NCI-H2081 (cell line): ENCODE measurements at places on chromosomes 5 and 9.

DNA sequence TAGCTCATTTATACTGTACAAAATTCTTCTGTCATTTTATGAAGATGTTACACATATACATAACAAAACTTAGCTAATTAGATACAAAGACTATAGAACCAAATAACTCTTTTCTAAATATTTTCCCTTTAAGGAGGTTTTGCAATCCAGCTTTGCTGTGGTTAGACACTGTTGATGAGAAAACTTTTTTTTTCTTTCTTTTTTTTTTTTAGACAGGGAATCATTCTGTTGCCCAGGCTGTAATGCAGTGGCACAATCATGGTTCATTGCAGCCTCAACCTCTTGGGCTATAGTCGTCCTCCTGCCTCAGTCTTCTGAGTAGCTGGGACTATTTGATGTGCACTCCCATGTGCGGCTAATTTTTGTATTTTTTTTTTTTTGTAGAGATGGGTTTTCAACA is 38.5 kb upstream of the CDKN2B start:
- no peak for DNase-seq

- no peak for DNase-seq
Measured at GRCh38 chr9:131421691-131422090, 27.8 kb downstream of the PRRC2B start.

DNA sequence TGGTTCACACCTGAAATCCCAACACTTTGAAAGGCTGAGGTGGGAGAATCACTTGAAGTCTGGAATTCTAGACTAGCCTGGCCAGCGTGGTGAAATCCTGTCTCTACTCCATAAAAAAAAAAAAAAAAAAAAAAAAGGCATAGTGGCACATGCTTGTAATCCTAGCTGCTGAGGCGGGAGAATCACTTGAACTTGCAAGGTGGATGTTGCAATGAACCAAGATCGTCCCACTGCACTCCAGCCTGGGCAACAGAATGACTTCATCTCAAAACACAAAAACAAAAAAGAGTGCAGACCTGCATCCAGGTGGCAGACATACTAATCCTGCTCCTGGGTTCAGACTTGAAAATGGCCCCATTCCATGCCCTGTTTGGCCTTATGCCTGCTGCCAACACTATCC is 21.8 kb upstream of the ADAMTS19 start:
- DNase-seq: no peak

- DNase-seq: no peak
Measured at GRCh38 chr5:126462239-126463014, 39.2 kb downstream of the GRAMD2B start.

- no peak for DNase-seq
Measured at GRCh38 chr5:172093965-172094364, 87.5 kb upstream of the FBXW11 start.

DNA sequence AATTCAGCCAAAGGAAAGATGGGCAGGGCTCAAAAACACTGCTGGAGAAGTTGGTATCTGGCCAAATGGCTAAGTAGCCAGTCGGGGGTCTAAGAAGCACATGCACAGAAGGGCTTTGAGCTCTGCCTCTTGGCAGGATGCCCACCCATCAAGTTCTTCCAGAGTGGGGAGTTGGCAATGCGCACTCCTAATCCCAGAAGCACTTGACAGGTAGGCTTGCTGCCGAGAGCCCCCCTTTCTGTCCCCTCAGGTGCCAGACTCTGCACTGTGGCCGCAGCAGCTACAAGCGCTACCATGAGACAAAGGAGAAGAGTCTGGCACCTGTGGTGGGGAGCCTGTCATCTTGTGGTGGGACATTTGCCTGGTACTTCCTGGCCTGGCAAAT is 252.9 kb upstream of the SLC24A2 start:
- DNase-seq: peak; percentile 83

GRCh38 chr9:136713550-136713949 is 1.2 kb downstream of the DIPK1B start:
- peak; percentile 63 for DNase-seq

DNA sequence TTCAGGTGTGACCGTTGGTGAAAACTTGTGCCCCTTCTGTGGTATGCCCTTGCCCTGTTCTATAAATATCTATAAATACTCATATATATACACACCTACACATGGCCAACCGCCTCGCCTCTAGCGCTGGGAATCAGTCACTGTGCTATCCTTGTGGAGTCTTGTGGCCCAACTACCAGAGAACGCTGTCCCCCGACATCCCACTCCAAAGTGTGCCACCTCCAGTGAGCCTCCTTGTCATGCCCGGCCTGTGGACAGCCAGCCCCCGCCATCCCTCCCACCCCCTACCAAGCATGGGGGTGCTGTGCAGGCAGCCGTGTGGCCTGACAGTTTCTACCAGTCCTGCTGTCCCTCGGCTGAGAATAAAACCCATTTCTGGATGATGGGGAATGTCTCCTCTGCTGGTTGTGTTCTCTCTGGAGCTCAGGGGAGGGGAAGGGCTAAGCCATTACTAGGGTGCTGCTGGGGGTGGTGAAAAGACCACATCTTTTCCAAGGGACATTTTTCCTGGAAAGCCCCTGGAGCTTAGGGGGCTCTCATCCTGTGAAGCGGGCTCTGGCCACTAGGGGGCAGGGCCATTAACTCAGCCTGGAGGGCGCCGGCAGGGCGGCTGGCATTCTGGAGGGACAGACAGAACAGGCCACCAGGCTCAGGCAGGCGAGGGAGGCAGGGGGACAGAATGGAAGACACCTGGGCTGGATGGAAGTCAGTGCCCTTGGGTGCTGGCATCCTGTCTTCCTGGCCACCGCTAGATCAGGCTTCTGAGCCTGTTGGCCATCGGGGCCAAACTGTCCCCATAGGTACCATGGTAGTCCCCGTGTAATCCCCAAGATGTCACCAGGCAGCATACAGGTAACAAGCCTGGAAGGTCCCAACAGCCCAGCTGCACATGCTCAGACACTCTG is 20.7 kb downstream of the GOLGA2 start:
- peak; percentile 39 for DNase-seq

DNA sequence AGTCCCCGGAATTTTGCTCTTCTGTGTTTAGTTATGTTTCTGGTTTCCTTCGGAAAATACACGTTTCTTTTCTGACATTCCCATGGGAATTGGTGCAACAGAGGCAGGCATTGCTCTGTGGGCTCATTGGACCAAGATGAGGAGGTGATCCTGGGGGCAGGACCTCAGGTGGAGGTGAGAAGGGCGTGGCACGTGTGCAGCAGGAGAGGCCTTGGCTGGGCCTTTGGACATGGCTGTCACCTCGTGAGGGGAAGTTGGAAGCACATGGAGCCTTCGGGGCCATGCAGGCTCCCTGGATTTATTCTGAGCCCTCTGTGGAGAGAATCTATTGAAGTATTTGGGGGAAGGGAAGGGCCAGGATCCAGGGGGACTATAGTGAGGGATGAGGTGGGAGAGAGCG is 44.5 kb downstream of the WNK2 start:
- DNase-seq: no peak

DNA sequence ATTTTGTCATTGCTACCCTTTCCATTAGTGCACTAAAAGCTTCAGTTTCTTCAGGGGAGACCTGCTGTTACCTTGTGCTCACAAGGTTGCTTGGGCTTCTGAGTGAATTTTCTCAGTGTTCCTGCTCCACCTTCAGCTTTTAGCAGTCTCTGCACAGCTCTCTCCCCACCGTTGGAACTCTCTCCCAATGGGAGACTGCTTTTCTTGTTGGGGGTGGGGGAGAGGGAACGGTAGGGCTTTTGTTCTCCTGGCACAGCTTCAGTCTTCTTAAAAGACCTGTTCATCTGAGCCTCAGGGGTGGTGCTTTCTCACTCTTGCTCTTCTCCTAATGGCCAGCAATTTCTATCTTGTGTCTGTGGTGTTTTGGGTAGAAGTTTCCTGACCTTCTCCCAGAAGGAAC is 915.7 kb downstream of the EFNA5 start:
- DNase-seq: no peak

DNA sequence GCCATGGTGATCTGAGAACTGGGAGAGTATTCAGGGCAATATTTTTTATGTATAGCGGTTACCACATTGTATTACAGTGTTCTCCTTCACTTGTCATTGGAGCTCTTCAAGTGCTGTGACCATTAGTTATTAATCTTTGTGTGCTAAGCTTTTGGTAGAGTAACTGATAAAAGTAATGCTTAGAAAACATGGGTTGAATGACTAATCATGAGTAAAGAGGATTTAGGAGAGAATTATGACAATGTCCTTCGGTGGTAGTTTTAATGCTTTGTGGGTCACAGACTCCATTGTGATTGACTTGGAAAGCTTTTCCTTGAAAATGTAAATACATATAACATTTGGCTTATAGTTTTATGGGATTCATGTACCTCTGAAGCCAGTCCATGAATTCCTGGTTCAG is 21.4 kb downstream of the TGFBR1 start:
- DNase-seq: no peak

GRCh38 chr5:113896789-113897188 is 383.3 kb downstream of the YTHDC2 start:
- peak; percentile 16 for DNase-seq

GRCh38 chr9:20604562-20604961 is 17.7 kb downstream of the MLLT3 start:
- DNase-seq: no peak

- DNase-seq: no peak
Measured at GRCh38 chr9:124381170-124381945, 33.9 kb downstream of the PSMB7 start.

- no peak for DNase-seq
Measured at GRCh38 chr9:2083479-2083878, 68.3 kb downstream of the SMARCA2 start.

DNA sequence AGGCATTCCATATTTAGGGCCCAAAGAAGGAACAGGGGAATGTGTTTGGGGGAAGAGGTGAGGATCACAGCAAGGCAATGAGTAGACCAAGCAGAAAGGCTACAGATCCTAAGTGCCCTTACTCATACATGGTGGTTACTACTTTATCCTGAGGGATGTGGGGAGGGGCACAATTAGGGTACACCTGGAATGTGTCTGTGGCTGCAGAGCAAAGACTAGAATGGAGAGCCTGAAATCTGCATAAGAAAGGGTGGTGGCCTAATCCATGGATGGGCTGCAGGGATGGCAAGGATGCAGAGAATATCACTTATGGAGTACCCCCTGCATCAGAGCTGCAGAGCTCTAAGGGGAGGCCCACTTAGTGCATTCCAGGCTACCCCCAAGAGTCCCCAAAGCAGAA is 352.6 kb upstream of the TRPC7 start:
- DNase-seq: no peak

DNA sequence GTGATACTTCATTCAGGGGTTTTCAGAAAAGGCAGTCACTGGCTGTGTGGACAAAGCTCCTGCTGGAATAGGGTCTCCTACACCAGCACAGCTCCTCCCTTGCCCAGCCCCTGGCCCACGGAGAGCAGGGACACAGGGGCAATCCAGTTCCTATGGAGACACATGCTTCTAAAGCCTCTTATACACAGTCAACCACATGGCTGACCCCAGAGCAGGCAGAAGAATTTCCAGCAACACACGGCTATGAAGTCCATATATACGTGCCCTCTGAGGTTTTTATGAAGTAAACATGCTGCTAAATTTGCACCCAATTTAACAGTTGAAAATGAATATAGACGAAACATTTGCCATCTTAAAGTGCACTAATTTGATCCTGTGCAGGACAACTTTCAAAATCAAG is 19.4 kb downstream of the PSMB7 start:
- DNase-seq: no peak

DNA sequence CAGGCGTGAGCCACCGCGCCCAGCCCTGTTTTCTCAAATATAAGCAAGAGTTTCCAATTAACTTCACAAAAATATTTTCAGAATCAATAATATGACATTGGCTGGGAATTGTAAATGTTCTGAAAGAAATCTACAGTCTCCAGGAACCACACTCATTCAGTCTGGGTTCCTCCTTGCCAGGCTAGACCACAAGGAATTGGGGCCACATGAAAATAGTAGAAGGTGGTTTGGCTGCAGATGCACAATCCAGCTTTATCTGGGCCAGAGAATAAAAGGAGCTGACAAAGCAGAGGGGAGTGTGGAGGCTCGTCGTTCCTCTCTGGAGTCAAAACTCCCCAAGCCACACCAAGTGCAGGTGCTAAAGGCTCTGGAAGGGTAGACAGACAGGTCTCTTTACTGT is 92.0 kb upstream of the OSMR start:
- DNase-seq: no peak

GRCh38 chr9:26746357-26747072 is 146.1 kb downstream of the CAAP1 start:
- DNase-seq: no peak

- DNase-seq: peak; percentile 51
Measured at GRCh38 chr9:21252721-21253547, 13.1 kb upstream of the IFNA14 start.

GRCh38 chr5:54360089-54360488 is 49.7 kb upstream of the ARL15 start:
- no peak for DNase-seq

DNA sequence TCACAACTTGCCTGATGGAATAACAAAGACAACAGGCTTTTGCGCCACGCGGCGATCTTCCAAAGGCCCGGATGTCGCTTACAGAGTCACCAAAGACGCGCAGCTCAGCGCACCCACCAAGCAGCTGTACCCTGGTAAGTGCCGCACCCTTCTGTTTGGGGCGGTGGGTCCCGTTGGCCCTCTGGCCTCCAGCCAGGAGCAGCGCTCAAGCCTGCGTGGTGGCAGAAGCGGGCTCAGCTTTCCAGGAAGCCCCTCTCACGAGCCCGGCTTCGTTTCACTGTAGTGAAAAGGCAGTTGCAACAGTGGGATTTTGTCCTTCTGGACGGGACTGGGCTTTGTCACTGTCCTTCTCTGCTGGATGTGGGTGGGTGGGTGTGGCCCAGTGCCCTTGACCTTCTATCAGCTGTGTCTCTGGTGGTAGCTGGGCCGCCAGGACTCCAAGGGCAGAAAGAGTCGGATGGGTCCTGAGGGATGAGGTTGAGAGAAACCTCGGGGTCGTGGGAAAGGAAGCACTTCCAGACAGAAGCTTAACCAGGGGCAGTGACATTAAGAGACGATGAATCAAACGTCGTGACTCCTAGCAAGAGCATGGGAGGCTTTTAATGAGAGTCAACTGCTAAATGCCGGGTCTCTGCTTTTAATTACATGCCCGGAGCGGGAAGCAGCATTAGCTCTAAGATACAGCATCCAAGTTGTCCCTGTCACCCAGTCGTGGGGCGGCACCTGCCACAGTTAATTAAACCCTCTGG is 49.5 kb downstream of the COL5A1 start:
- no peak for DNase-seq

DNA sequence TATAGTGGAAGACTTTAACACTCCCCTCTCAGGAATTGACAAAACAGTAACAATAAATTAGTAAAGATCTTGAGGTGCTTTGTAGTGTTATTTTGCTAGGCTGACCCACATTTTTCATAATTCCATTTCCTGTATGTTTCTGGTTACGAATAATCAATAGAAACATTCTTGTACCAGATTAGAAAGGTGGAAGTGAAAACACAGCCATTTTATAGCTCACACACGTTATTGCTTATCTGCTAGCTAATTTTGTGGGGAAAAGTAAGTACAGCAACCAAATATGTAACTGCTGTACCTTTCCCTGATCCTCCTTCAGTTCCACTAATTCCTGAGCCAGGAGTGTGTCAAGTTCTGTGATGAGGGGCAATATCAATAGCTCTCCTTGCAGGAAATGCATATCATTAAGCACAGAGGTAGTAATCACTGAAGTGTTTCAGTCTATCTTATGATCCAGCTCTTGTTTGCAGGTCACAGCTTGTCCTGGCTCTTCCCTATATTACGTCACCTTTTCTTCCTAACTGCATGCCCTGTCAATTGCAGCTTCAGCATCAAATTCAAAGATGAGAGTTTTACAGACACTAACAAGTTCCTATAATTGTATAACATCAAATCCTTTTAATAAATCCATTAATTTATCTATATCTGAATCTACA is 59.4 kb downstream of the MINAR2 start:
- no peak for DNase-seq

- DNase-seq: no peak
Measured at GRCh38 chr9:86376016-86376415, 21.8 kb upstream of the TUT7 start.
